Spleen (tissue), 13 donors: ENCODE measurements at places on chromosomes 7 and 10. TPM values are rescaled to one million over a fixed set of nuclear protein-coding genes. Genes with fewer than 3 reads are reported as not detected.
A peak's percentile ranks its signal among the peaks of the same experiment; 100 is the strongest.

- no peak for DNase-seq
Observed at GRCh38 chr10:70222340-70222794, 10.9 kb downstream of the PPA1 start.

DNA sequence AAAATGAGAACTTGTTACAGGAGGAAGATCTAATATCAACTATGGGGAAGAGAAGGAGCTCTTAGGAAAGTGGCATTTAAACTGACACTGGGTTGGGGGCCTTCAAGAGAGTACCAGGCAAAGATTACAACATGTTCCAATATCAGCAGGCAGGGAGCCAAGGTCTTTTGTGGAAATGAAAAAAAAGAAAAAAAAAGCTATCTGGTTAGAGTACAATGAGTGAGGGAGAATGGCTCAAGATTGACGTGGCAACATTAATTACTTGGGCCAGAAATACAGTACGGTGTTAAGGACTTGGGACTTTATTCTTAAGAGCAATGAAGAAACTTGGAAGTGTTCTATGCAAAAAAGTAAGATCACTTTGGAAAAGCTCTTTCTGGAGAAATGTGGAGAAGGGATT is 132.3 kb upstream of the CDK1 start:
- DNase-seq, result no peak

DNA sequence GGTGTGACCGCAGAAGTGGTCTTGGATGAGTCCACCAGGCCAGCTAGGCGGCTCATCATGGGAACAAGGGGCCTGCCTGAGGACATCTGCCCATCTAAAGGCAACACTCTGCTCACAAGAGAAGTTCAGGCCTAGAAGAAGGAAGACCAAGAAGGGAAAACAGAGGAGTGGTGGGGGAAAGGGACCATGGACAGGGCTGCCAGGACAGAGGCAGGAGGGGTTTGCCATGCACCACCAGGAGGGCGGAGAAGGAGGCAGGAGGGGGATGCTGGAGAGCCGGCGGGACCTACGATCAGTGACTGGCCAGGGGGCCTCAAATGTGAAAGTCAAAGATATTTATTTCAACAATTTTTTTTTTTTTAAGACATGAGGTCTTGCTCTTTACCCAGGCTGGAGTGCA is 33.1 kb downstream of the GAD2 start:
- DNase-seq, result no peak

DNA sequence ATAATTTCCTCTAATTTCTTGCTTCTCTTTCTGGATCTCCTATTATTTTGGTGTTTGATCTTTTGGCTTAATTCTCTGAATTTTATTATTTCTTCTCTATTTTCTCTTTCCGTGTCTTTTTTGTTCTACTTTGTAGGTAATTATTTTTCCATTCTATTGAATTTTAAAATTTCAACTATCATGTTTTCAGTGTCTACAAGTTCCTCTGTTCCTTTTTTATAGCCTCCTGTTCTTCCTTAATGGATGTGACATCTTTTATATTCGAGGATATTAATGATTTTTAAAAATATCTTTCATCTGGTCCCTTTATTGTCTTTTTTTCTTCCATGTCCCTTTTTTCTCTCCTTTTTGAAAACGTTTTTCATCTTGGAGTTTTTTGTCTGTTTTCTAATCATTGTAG is 11.1 kb downstream of the CDC123 start:
- DNase-seq, result no peak

DNA sequence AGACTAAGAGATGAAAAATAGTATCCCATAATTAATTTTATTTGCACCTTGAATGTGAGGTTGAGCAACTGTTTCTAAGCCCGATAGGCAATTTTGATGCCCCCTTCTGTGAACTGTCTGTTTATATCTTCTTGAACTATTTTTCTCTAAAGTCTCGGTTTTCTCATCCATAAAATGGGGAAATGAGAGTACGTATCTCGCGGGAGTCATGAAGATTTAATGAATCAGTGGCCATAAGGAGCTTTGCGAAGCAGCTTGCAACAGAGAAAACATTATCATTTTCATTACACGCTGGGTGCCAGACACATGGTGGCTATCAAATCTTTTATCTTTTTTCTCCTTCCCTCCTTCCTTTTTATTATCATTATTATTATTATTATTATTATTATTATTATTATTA is 108.1 kb upstream of the CARD11 start:
- DNase-seq, result no peak

DNA sequence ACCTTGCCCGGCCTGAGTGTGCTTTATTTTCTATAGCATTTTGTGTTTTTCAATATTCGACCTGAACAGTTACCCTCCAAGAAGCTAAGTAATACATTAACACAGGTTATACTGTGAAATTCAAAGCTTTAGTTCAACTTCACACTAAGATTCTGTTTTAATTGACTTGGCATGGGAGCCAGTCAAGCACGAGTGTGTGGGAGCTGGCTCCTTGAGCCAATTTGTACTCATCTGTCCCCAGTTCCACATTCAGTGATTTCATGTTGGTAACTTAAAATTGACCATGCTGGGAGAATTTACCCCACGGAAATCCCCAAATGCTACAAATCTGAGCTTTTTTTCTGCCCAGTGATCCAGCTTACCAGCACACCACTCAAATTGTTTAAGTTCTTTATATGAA is 20.3 kb downstream of the TSPAN12 start:
- no peak for DNase-seq

DNA sequence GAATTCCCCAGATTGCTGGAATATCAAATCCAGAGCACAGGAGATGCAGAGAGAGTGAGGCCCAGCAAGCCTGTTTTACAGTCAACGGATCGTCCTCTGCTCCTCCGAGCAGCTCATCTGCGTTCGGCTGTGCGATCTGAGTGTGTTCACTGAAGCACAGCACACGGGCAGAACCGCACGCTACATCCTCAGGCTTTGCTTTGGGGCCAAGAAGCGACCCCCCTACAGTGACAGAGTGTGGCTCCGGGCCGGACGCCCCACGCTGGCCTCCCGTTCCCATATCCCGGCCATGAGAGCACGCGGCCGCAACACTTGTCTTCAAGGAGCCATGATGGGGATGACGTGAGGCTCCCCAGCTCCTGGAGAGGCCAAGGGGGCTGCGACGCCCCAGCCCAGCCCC is 431.4 kb downstream of the DNAJB6 start:
- peak; percentile 55 for DNase-seq

DNA sequence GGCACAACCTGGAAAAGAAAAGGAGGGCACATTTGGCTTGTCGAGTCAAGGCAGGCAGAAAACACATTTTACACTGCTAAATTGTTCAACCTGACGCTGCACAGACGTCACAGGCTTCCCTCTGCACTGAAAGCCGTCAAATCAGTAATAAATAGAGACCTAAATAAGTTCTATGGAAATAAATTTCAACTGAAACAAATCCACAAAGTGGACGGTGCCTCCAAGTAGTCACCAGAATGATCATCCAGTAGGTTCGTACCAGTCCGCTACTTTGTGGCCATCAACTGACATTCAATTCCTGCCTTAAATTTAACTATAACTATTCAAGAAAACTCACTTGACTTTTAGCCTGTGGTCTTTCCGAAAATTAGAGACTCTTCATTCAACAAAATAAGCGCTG is 49.0 kb downstream of the NPVF start:
- DNase-seq, result no peak

DNA sequence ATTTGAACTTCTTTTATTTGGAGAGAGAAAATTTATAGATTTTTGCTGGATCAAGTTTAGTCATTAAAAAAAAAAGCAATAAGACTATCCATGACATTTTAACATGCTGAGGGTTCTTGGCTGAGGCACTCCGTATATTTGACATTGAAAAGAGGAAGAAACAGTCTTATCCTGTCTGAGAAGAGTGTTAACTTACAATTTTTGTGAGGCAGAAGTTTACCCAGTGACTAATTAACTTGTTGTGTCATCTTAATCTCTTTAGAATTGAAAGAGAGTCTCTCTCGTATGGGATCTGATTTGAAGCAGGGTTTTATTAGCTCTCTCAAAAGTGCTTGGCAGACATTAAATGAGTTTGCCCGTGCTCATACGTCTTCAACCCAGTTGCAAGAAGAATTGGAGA is 39.3 kb downstream of the SEC23IP start:
- no peak for DNase-seq

The CLCN1 gene
- total RNA-seq, result 0.33 TPM

The SYCE1 gene
- not detected for total RNA-seq

The C10orf71 gene
- total RNA-seq, result not detected
